Activated CD4-positive, alpha-beta T cell treated with anti-CD3 and anti-CD28 coated beads, Interleukin-10, Interleukin-2, amounts not matched to agents 100 ng/mL and 50 ng/mL, durations not matched to agents 16 hours and 8 hours (primary cell): ENCODE measurements at places on chromosomes 2 and 18.

GRCh38 chr2:11467129-11467649, 1.2 kb upstream of the E2F6 start:
- no peak for DNase-seq

GRCh38 chr18:9705183-9705829, 2.8 kb upstream of the RAB31 start:
- DNase-seq, result no peak

- peak; percentile 54 for DNase-seq
Measured at GRCh38 chr2:176554101-176555048, 285.1 kb downstream of the MTX2 start.

GRCh38 chr2:239255628-239256349, 145.0 kb downstream of the HDAC4 start:
- no peak for DNase-seq

- no peak for DNase-seq
Measured at GRCh38 chr2:105446501-105446900, 47.6 kb upstream of the FHL2 start.

- no peak for DNase-seq
Measured at GRCh38 chr2:176110415-176111308, 3.6 kb downstream of the HOXD11 start.

GRCh38 chr2:191636586-191636985, 41.4 kb upstream of the NABP1 start:
- DNase-seq, result no peak

GRCh38 chr2:16642088-16642487, 23.5 kb downstream of the CYRIA start:
- DNase-seq, result no peak

DNA sequence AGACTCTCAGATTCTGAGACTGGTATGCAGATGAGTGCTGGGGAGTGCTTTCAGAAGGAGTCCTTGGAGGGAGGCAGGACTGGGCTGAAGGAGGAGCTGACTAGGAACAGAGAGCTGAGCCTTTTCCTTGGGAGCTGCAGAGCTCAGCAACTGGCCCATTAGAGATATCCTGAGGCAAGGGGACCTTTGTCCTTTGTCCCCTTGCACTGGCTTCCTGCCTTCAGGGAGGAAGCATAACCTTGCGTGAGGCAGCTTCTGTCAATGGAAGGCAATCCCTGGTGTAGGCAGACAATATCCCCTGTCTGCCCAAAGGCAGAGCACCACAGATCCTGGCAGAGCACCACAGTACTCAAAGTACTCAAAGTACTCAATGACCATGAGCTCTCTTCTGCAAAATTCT, 375.3 kb downstream of the HRH4 start:
- no peak for DNase-seq

DNA sequence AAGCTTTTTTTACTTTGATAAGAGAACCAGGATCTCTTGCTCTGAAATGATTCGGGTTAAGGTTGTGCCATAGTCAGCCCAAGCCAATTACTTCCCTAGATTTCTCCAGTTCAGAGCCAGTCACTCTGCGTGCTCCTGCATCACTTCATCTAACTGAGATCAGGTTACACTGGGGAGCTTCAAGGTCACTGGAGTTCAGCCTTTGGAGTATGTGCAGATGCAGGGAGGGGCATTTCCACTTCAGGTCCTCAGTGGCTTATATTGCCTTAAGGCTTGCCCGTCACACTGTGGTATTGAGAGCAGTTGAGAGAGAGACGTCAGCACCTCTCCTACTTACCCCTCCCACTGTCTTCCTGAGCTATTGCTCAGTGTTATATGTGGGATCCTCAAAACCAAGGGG, 317.8 kb downstream of the EPHA4 start:
- no peak for DNase-seq

DNA sequence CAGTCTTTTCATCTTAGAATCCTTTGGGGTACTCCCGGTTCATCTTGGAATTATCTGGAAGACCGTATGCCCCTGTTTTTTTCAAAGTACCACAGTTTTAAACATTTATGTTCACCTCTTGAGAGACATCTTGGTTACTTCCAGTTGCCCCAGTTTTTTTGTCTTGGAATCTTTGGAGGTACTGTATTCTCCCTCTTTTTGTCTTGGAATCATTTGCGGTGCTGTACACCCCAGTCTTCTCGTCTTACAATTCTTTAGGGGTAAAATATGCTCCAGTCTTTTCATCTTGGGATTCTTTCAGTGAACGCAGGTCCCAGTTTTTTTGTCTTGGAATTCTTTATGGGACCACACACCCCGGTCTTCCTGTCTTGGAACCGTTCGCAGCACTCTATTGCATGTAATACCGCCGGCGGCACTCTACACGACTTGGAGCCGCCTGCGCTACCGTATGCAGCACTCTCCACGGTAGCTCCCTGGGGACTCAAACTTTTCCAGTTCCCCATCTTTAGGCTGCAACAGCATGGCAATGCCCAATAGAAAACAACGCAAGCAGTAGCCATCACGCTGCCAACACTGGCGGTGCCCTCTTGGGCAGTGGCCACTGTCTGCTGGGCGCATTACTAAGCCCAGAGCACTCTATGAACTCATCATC, 21.2 kb upstream of the ZDBF2 start:
- no peak for DNase-seq

DNA sequence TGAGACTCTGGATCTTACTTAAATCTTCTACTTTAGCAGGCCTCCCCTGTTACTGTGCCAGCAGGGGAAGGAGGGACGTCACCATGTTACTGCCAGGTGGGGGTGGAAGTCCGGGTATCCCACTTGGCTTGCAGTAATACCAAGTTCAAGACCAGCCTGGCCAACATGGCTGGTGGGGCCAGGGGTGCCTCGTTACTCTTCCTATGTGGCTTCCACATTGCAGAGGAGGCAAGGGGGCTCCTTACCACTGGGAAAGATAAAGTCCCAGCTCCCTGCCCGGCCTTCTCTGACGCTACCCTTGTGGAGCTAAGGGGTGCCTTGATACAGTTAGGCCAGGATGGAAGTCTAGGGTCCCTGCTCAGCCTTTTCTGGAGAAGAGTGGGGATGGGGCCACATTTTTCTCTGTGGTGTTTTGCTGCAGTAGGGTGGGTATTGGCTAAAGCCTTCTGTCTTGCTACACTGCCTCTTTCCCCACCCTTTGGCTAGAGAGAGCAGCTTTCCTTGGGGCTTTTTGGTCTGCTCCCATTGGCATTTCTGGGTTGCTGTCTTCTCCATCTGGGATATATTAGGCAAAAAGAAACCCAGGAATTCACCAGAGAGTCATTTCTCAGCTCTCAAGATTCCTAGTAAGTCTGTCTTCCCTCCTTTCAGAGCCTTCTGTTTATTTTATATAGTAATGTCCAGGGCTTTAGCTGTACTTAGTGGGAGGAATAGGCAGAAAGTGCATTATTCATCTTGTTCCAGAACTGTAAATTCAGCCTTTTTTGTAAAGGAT, 21.9 kb downstream of the ELMOD3 start:
- no peak for DNase-seq

DNA sequence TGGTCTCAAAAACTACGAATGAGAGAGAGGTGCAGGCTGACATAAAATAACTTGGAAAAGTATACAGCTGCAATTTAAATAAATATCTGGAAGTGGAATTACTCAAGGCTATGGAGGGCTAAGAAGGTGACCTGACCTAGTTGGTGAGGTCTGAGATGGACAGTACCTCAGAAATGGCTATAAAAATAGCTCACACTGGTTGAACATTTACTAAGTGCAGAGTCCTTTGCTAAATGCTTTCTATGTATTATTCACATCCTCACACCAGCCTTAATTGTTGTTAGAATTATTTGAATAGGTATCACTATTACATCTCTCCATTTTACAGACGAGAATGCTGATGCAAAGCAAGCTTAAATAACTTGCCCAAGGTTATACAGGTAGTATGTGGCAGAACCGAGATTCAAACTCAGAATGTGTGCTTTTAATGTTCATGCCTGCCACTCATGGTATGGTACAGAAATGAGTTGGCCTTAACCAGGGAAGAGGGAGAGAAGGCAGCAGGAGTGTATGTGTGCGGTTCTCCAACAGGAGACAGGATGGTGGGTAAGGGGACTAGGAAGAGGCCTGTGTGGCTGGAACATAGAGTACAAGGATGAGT, 37.4 kb downstream of the MRPL44 start:
- peak; percentile 52 for DNase-seq

DNA sequence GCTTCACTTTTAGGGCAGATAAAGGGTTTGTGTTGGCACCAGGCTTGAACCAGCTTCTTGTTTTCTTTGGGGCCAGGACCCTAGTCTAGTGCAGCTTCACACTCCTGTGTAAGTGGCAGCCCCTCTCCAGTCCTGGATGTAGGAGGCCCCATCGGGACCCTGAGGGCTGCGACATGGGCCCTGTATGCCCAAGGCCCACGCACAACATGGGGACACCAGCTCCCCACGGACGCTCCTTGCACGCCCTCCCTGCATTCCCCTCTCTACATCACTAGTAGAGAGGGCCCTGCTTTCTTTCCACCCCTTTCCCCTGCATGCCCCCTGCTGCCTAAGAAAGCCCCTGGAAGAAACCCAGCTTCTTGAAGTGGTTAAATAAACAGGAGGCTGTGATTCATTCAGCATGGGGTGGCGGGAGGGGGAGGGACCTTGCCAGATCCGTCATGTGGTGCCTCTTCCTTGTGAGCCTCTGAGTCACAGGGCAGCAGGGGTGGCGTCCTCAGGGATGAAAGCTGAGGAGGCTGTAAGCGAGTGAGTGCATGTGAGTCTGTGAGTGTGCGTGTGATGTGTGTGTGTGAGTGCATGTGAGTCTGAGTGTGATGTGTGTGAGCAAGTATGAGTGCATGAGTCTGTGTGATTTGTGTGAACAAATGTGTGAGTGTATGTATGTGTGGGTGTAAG, 42.5 kb downstream of the COPS8 start:
- DNase-seq, result peak; percentile 24

- no peak for DNase-seq
Measured at GRCh38 chr18:58612315-58613055, 16.4 kb downstream of the ALPK2 start.

DNA sequence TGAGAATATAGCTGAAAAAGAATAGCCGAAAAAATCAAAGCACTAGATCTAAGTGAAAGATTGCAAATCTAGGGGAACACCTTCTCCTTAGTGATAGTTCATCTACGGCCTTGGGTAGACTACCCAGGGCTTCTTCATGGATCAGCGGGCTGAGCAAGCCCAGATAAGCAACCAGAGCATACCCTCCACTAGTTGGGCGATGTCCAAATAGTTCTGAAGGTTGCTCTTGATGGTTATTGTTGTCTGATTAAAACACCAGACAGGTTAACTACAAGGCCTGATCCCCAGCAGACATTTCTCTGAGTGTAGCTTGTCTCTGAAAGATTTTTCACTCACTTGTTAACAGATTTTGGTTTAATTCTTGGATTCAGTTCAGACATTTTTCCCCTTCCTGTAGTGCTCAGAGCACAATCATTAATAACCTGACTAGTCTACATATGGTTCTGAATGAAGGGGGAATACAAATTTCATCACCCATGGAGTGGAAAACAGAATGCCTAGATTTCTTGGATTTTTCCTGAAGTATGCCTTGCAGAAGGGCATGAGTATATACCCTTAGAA, 99.6 kb downstream of the BABAM2 start:
- no peak for DNase-seq

- peak; percentile 60 for DNase-seq
Measured at GRCh38 chr2:71157124-71157793, 26.8 kb downstream of the MPHOSPH10 start.

DNA sequence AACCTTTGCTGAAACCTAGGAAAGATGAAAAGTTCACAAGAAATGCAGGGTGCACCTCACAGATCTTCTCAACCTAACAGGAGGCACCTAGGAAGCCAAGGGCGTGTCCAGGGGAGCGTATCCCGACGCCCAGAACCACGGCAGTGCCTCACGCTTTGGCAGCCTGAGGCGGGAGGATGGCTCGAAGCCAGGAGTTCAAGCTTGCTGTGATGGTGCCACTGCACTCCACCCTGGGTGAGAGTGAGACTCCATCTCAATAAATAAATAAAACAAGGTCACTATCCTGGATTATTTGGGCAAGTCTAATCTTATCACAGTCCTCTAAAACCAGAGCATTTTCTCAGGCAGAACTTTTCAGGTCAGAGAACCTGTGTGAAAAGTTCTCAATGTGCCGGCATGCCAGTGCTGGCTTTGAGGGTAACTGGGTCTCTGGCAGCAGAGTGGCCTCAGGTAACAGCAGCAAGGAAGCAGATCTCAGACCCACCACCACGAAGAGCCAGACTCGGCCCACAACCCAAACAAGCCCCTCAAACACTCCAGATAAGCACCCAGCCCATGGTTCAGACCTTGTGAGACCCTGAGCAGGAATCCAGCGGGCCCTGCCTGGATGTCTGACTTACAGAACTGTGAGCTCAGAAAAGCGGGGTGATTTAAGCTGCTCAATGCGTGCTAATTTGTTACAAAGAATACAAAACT, 11.7 kb downstream of the HSBP1L1 start:
- DNase-seq, result no peak

DNA sequence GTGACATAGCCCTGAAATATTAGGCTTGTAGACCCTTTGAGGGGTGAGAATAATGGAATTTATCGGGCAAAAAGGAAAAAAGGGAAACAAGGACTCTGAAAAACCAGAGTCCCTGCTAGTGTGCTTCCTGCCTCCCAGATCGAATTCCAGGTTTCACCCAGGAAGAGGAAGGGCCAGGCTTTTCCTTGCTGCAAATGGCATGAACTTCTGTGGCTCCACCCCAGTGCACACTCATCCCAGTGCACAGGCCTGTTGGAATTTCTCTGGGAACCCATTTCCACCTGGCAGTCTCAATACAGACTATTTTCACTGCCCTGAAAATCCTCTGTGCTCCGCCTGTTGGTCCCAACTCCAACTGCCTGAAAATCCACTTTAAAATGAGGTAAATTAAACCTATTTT, 29.9 kb downstream of the C18orf54 start:
- no peak for DNase-seq

- DNase-seq, result no peak
Measured at GRCh38 chr2:80303909-80304837, at the start of gene LRRTM1. Gene LRRTM1 (minus strand): TSS chr2:80304752. CDS start chr2:80303819, 933 bp downstream.

DNA sequence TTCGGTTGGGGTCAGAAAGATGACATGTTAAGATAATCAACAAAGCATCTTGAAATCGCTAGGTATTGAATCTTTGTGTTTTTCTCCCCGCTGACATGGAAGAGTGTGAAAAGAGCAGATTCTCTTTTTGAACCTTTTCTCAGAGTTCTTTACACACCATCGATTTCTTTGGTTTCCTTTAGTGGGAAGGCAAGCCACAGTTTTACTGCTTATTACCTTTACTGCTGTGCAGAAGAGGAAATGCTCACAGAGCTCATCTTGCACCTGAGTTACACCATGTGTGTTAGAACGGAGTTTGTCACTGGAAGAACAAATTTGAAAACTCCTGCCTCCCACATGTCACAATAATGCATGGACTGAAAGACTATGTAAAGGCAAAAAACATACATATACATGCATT, 45.3 kb upstream of the PDK1 start:
- no peak for DNase-seq

DNA sequence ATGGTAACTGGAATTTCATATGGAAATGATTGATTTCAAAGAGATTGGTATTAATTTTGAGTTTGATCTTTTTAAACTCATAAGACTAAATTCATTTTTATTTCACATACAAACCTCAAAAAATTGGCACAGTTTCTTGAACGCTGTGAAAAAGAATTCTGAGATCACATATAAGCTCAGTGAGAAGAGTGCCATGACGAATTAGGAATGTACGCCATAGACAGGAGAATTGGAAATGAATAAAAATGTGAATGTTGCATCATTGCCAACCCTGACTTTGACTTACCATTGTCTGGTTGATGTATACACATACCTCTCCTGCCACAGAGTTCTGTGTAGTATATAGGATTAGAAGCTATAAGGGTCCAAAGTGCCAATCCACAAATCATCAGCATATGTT, 290.4 kb upstream of the ZC3H15 start:
- no peak for DNase-seq

- no peak for DNase-seq
Measured at GRCh38 chr2:36485521-36485920, 112.4 kb downstream of the FEZ2 start.
